Activated CD8-positive, alpha-beta memory T cell treated with anti-CD3 and anti-CD28 coated beads, Interleukin-2, amount 10 ng/mL, durations not matched to agents 7 days and 5 days (primary cell): ENCODE measurements at places on chromosomes 2 and 18.

DNA sequence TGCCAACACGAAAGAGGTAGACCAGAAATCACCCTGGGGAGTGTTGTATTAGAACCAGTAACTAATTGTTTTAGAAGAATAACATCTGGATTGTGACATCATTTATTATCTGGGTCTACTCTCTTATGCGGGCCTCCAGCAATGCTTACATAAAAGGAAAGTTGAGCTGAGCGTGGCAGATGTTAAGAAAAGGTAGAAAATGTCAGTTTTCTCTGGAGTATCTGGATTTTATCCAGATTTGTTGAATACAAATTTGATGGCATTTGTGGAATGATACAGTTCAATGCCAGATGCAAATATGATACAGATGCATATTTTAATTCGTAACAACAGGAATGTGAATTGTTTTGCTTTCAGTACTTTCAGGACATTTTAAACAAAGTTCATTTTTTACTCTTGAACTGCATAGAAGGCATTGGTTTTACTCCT lies 90.3 kb downstream of the PRPF40A start:
- DNase-seq: no peak

DNA sequence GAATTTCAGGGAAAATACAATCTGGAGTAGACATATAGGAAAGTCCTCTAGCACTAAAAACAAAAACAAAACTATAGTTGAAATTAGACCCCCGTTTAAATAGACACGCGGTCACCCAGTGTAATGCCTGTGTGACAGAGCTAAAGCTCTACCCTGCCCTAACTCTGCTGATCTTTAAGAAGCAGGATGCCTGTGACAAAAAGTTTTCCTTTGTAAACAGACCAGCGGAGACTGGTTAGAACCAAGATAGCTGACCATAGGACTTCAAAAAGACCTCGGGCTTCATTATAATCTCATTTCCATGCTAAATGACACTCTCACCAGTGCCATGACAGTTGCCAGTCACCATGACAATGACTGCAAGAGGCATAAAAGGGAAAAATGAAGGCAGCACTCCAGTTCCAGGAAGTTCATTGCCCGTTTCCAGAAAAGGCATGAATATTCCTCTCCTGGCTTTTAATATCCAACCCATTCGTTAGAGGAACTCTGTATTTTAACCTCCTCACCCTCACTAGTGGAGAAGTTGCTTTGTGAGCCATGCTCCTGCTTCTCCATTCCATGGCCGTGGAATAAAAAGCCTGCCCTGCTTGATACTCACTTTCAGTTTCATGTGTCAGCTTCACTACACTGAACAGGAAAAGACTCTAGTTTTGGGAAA lies 157.2 kb upstream of the COPS8 start:
- DNase-seq: no peak

- no peak for DNase-seq
These were observed 250.8 kb upstream of the TCF4 start for GRCh38 chr18:55838841-55839240.

DNA sequence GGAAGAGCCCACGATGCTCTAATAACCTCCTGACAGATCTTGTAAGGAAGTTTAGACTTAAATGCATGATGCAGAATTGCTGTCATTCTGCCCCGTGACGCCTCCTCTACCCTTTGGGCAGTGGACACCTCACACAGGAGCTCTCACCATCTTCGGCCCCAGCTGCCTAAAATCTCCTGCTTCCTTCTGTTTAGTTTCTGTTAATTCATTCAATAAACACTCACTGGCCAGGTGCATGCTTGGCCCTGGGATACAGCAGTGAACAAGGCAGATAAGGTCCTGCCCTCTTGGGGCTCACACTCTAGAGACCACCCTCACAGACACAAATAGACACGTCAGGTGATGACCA lies 81.1 kb downstream of the SEPTIN10 start:
- DNase-seq: no peak

GRCh38 chr18:57959278-57959677 lies 84.7 kb upstream of the NEDD4L start:
- DNase-seq: no peak

DNA sequence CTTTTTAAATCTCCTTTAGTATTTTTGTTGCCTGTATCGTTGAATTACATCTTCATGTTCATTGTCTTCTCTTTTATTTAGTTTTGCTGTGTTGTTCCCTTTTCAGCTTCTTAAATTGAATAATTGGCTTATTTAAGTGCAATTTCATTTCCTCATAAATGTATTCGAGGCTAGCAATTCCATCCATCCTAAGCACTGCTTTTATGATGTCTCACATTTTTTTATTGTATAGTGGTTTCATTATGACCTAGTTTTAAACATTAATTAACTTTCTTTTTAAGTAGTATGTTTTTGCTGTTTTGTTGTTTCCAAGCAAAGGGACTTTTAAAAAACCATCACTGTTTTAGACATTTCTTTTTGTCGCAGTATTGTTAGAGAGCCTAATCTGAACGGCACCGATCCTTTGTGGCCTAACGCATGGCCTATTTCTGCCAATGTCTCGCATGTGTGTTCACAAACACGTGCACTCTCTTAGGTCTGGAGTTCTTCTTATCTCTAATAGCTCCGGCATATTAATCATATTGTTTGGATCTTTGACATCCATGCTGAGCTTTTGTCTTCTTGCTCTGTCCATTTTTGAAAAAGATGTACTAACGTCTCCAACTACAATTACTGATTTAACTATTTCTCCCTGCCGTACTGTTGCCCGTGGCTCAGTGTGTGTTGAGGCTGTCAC lies 59.6 kb upstream of the ZNF516 start:
- DNase-seq: no peak

DNA sequence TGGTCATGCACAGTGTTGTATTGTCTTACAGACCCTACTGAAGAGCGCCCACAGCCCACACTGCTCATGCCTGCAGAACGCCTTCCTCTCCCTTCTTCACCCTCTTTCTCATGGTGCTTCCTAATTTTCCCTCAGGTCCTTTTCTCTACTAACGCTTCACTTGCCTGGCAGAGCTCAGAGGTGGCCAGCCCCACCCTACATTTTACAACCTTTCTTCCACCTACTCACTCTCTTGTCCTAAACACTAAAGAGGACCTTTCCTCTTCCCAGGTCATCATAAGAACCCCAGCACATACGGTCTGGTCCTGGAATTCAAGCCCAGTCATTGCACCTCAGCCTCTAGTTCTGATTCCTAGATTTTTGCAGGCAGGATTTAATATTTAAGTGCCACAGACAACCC lies 11.7 kb upstream of the LGALSL start:
- no peak for DNase-seq

- DNase-seq: no peak
These were observed 11.4 kb upstream of the ASPRV1 start for GRCh38 chr2:69972822-69973221.

- DNase-seq: no peak
These were observed 71.2 kb downstream of the EIF2AK3 start for GRCh38 chr2:88556026-88556425.

DNA sequence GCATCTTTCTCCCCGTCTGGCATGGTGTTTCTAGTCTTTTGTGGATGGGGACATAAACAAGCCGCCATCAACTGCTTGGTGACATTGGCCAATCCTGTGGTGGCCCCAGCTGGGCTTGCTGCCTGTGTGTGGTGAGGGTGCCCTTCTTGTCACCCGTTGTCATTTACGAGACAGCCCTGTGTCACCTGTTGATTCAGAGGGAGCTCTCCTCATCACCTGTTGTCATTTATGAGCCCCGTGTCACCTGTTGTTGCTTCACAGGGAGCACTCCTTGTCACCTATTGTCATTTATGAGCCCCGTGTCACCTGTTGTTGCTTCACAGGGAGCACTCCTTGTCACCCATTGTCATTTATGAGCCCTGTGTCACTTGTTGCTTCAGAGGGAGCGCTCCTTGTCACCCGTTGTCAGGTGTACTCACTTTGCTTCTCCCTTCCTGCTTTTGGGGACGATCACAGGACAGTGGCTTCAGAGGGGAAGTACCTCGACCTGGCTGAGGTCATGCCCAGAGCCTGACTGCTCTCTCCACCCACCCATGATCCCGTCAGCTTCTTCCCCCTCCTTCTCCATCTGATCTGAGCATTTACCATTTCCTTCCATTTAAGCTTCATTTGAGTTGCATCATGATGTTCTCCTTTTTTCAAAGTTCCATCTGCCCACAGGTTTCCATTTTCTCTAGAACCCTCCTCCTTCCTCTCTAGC lies 29.1 kb downstream of the HPCAL1 start:
- DNase-seq: peak; percentile 65

GRCh38 chr2:213149294-213149875 lies 2.0 kb downstream of the IKZF2 start:
- DNase-seq: no peak

- no peak for DNase-seq
These were observed 127.4 kb downstream of the VAPA start for GRCh38 chr18:10041180-10041579.

GRCh38 chr18:26894426-26894825 lies 28.9 kb upstream of the AQP4 start:
- DNase-seq: no peak

- DNase-seq: peak; percentile 40
These were observed 420.2 kb upstream of the CHST9 start for GRCh38 chr18:27605107-27605834.

DNA sequence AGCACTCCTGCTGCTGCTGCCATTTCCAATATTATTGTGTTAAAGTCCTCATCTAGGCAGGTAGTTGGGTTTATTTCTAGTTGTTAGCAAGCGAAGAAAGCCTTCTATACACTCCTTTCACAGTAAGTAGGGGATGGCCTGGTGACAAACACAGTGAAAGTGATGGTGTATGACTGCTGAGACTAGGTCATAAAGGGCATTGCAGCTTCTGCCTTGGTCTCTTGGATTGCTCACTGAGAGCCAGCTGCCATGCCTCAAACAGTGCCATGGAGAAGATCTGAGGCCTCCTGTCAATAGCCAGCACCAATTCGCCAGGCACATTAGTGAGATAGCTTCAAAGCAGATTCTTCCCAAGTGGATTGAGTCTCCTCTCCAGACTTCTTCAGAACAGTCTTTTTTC lies 27.6 kb upstream of the MSTN start:
- no peak for DNase-seq

GRCh38 chr18:22872900-22873537 lies 60.1 kb upstream of the RBBP8 start:
- DNase-seq: no peak
